Germinal center (tissue), 1 donor: ENCODE measurements at places on chromosomes 3 and 15.

DNA sequence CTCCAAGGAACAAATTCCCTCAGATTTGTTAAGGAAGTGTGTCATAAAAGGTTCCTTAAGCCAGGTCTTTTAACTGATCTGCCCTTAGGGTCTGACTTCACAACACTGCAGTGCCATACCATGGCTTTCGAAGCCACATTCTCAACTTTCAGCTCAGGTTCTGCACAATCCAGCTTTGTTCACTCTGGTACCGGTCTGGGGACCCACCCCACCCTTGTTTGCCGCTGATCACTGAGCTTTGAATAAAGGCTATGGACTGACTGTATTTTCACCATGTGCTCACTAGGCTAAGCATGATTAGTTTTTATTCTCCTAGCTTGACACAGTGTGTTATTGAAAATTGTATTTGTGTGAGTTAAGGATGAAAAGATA is 15.9 kb downstream of the SNX1 start:
- DNase-seq, result no peak

GRCh38 chr3:17743658-17743995 is 1.2 kb upstream of the TBC1D5 start:
- DNase-seq, result no peak

DNA sequence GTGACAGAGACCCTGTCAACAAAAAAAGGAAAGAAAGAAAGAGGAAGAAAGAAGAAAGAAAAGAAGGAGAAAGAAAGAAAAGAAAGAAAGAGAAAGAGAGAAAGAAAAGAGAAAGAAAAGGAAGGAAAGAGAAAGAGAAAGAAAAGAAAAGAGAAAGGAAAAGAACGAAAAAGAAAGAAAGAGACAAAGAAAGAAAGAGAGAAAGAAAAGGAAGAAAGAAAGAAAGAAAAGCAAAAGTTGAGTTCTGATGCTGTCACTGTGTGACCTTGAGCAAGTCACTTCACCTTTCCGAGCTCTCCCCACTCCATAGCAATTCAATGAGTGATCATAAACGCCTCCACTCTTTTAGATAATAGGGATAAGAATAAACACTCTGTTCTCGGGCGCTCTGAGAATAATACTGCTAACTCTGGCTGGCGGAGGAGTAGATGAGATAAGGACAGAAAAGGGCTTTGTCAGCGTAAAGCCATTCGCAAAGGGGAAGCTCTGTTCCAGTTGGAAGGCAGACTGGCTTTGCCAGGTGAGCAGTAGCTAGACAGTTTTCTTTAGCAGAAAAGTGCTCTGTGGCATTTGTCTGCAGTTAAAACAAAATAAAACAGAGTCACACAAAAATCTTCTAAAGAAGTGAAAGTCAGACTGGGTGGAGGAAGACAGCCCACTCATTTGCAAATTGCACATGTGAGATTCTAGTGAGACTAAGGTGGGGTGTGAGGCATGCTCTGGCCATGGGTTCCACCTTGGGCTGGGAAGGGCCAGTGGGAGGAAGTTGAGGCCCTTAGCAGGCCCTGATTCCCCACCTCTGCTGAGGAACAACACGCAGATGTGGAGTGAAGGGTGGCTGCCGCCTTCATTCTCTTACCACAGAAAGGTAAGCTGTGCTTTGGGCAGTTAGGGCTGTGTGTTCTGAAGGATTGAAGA is 9.6 kb upstream of the FLNB start:
- peak; percentile 44 for DNase-seq

GRCh38 chr15:45187894-45188830 is at the start of gene SHF:
TSS of gene SHF (minus strand) at chr15:45187966. CDS start at chr15:45187951, 15 bp downstream.
- peak; percentile 74 for DNase-seq

DNA sequence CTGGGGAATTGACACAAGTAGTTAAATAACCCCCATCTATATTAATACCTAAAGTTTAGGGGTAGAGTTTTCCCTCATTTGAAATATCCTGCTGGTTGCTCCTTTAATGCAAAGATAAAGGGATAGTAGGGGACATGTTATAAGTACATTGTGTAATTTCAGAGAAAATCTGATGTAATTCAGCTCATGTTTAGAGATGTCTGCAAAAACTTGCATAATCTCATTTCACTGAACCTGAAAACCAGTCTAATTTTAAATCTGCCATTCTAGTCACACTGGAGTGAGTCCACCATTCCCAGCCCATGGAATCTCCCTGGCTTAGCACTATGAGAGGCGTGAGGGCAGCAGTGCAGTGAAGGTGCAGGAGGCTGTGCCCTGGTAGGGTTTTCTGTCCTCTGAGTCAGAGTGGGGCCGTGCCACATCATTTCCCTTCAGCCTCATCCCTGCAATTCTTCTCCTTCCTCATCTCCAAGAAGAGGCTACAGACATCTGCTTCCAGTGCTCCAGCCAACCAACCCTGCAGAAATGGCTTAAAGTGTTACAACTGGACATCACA is 246.3 kb upstream of the UMPS start:
- no peak for DNase-seq

- no peak for DNase-seq
These were observed 402.6 kb upstream of the GBE1 start for GRCh38 chr3:82163907-82164520.
